ENCODE measurements at places on chromosomes 1 and 21.
A peak's percentile ranks its signal among the peaks of the same experiment; 100 is the strongest.

- DNase-seq: no peak
These were observed 22.4 kb upstream of the TMEM125 start for GRCh38 chr1:43247256-43247921.

DNA sequence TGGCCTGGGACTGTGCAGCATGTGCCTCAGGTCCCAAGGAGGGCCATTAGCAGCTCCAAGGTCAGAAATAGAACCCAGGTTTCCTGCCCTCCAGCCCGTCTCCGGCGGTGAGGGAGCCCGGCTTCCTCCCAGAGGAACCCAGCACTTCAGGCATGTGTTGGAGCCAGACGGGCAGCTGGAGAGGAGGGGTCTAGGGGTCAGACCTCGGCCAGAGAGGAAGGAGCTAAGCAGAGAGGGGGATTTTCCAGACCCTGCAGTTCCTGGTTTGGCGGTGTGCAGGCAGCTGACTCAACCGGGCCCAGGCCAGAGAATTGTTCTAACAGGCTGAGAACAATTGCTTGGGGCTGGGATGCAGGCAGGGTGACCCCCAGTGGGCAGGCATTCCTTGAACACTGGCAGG, 37.1 kb downstream of the HSPG2 start:
- DNase-seq: no peak

GRCh38 chr1:232548691-232549090, 81.2 kb downstream of the SIPA1L2 start:
- DNase-seq: no peak

DNA sequence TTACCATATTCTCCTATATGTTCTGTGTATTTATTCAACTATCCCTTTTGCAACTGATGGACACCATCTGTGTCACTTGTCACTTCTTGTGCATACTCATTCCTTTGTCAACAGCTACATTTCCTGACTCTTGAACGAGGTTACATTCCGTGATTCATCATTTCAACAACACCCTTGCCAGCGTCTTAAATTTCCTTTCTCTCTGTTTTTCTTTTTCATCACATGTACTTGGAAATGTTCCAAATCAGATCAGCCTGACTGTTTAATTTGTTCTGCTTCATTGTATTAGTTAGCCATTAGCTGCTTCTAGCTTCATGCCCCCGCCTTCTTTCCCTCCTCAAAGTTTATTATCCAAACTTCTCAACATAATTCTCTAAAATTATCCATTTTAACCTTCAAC, 173.0 kb downstream of the ADGRL4 start:
- DNase-seq: peak; percentile 93

All from bronchial epithelial cell (primary cell).